Mucosa of descending colon (tissue), 3 donors: ENCODE measurements at places on chromosomes 3 and 15. TPM values are rescaled to one million over a fixed set of nuclear protein-coding genes. Genes with fewer than 3 reads are reported as not detected.
A peak's percentile ranks its signal among the peaks of the same experiment; 100 is the strongest.

The MAPKAPK3 gene
- 33.5 TPM for total RNA-seq

The RARRES1 gene
- 72.0 TPM for total RNA-seq

The SCAANT1 gene
- not detected for total RNA-seq

The C2CD4A gene
- total RNA-seq, result 0.28 TPM

The DUOX2 gene
- total RNA-seq, result 3.1 TPM

The ZBBX gene
- total RNA-seq, result not detected

The EFCAB12 gene
- 0.38 TPM for total RNA-seq

The ITIH1 gene
- total RNA-seq, result not detected

The ZCWPW2 gene
- 0.90 TPM for total RNA-seq

The C3orf38 gene
- 18.3 TPM for total RNA-seq

The INTS14 gene
- total RNA-seq, result 30.1 TPM

The SPATA12 gene
- not detected for total RNA-seq

The CCNB2 gene
- 29.3 TPM for total RNA-seq

The SLC35A5 gene
- 39.4 TPM for total RNA-seq

The EPHB1 gene
- total RNA-seq, result 0.64 TPM

The FANCD2OS gene
- not detected for total RNA-seq

The BFSP2 gene
- total RNA-seq, result not detected

The DPPA2 gene
- total RNA-seq, result not detected

The PAQR5 gene
- 37.7 TPM for total RNA-seq

- no peak for DNase-seq
These were observed 45.0 kb upstream of the SLC12A8 start for GRCh38 chr3:125257536-125257935.

DNA sequence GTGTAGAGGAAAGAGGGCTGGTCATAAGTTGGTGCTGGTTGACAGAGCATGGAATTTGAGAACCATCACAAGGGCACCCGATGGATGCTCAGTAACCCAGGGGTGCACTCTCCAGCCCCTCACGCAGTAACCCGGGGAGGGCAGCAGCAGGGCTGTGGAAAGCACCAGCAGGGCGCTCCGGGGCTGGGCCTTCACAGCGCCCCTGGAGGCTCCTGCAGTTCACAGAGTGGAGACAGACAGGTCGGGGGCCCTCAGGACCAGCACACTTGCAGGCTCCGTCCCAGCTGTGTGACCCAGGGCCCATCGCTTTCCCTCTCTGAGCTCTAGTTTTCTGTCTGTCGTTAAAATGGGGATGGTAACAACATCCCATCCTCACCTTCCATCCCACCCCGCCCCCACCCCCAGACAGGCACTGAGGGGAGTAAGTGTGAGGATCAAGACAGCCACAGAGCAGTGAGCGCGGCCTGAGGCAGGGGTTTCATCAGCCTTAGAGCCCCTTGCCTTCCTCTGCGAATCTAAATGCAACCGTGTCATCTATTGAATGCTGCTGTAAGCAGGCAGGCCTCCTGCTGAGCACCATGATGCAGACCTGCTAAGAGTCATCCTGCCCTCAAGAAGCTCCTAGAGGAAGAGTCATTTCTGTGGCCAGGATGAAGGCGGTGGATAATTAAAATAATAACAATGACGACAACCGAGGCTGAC, 90.2 kb upstream of the LINGO1 start:
- DNase-seq, result no peak

DNA sequence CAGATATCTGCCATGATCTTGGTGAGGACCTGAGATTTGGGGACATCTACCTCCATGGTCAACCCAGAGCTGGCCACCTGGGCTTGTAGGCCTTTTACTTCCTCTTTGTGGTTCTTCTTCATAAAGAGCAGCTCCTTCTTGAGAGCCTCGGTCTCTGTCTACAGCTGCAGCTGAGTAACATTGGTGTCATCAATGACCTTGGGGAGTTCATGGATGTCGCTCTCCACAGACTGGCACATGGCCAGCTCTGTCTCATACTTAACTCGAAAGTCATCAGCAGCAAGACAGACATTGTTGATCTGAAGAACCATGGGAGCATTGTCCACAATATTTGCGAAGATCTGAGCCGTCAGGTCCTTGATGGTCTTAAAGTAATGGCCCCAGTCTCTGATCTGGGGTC, 15.7 kb upstream of the RASA2 start:
- no peak for DNase-seq

DNA sequence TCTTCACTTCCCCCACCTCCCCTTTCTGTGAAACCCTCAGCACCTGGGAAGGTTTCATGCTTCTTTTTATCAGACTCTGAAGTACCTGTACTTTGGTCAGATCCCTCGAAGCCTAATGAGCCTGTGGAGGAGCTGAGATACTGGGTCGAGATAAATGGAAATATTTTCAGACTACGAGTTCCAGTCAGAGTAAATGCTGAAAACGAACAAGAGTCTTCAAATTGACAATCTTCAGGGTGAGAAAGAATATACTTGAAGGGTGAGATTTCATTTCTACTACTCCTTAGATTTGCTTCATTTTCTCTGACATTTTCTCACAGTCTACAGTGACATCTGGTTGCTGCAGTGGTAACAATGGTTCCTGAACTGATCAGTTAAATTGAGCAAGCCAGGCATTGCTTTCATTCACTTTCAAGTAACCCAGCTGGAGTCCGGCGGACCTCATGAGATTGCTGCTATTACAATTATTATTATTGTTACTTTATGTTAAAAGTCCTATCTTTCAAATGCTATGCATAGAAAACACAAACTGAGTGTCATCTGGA, 337.2 kb downstream of the VGLL3 start:
- DNase-seq, result no peak

DNA sequence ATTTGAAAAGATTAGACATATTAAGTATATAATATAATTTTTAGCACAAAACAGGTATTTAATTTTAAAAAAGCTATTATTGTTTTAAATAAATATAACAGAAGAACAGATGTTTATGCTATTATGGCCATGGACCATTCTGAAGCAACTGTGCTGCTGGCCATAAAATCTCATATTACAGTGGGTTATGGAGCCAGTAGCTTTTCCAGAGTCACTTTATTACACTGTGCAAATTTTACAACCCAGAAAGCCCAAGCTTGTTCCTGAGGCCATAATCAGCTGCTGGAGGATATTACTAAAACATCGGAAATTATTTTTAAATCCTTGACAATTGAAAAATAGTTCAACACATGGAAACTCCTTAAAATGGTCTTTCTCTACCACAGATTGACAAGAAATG, 557.3 kb upstream of the KCNMB2 start:
- DNase-seq, result no peak

DNA sequence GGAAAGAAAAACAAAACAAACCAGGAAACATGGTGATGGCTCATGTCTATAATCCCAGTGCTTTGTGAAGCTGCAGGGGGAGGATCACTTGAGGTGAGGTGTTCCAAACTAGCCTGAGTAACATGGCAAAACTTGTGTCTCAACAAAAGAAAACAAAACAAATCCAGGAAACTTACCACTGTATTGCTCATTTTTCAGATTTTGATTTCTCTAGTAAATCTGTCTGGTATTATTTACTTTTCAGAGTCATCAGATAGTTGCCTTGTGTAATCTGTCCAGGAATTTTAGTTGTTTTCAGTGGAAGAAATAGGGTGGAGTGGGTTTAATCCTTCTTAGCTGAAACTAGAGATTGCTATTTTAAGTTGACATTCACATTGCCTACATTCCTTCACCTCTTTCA, 91.8 kb upstream of the ALCAM start:
- no peak for DNase-seq

DNA sequence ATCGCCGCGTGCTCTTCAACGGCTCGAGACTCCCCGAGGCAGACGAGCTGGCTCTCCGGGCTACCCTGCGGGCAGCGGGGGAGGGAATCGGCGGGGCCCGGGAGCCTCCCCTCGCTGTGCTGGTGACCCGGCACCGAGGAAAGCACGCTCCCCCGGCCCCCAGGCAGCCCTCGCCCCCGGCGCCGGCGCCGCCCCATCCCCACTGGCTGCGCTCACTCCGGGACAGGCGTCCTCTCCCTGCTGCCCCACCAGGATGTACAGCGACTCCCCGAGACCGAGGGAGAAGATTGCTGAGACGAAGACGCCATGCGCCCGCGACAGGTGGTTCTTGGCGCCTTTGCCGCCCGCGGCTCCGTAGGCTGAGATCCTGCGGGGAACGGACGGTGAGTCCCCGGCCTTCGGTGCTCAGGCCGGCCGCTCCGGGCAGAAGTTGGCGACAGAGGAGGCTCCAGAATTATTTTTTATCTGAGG, 1.7 kb downstream of the LTK start:
- peak; percentile 64 for DNase-seq

DNA sequence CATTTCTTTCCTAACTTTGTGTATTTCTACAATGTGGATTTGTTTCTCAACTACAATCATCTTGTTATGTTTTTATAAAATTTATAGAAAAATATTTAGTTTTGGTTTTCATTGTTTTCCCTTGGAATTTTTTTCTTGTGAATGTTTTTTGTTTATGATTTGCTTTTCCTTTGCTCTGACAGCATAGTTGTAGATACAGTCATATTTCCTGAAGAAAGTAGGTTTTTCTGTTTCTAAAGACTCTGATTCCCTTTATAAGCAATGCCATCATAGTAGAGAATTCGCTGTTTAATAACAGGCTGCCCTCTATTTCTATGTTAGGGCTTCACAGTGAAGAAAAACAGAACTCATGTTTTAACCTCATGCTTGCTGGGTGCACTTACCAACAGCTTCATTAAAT, 482.3 kb downstream of the ZBBX start:
- no peak for DNase-seq

GRCh38 chr3:133754973-133755828, 9.0 kb downstream of the TF start:
- DNase-seq, result no peak

GRCh38 chr3:14177580-14178246, 688 bp downstream of the XPC start:
- DNase-seq, result no peak

DNA sequence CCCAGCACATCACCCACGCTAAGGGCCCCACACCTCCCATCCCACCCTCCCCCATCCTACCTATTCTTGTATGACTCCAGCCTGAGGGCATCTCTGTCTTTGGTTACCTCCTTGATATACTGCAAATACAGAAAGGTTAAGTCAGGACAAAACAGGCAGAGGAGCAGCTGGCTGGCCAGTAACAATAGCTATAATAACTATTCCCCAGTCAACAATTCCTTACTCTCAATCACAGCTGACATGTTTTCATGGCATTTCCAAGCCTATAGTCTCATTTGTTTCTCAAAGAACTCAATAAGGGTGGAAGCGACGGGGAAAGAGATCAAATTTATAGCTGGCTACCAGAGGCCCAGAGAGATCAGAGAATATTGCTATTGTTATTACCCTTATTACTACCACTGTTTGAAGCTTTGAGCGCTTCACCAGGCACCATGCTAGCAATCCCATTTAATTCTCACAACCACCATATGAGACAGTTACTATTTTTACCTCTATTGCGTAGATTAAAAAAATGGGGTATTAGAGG, 93.0 kb upstream of the C2CD4B start:
- DNase-seq, result no peak

GRCh38 chr3:81788610-81789009, 27.2 kb upstream of the GBE1 start:
- DNase-seq, result no peak

- no peak for DNase-seq
These were observed 373.1 kb downstream of the VPS13C start for GRCh38 chr15:61687124-61687523.

GRCh38 chr3:196995646-196996355, 27.2 kb upstream of the PIGZ start:
- DNase-seq, result no peak

DNA sequence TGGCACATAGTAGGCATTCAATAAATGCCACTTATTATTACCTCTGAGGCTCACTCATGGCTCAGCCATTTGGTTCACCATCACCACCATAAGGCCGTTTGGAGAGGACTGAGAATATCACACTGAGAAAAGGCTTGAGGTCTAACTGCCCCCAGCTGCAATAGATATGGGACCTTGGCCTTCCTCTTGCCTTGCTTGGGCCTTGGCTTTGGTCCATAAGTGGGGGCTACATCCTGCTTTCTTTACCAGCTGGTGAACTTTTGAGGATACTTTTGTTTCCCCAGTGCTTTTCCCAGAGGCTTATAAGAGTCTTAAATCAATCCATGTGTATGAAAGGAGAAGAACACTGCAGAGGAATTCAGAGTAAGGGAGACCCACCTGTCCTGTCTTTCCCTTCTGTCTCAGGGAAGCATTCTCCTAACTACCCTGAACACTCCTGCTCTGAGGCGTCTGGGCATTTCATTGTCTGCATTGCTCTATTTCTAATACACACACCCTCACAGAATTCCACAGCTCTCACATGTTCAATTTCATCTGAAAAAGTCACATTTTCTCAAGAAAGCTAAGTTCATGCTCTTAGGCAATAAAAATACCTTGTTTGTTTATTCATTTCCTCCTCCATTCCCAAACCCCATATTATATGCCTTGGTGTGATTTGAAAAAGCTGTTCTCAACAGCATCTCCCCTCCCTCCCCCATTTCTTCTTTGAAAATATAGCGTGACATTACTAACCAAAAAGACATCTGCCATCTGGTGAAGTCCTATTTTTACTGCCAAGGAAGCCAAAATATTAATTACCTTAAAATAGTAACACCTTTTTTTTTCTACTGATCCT, 22.5 kb upstream of the KCNMB2 start:
- DNase-seq, result no peak

GRCh38 chr3:140636406-140637138, 41.3 kb upstream of the TRIM42 start:
- DNase-seq, result no peak
